CD14-positive monocyte (primary cell): ENCODE measurements at places on chromosomes 7 and 10. TPM values are rescaled to one million over a fixed set of nuclear protein-coding genes. Genes with fewer than 3 reads are reported as not detected.

DNA sequence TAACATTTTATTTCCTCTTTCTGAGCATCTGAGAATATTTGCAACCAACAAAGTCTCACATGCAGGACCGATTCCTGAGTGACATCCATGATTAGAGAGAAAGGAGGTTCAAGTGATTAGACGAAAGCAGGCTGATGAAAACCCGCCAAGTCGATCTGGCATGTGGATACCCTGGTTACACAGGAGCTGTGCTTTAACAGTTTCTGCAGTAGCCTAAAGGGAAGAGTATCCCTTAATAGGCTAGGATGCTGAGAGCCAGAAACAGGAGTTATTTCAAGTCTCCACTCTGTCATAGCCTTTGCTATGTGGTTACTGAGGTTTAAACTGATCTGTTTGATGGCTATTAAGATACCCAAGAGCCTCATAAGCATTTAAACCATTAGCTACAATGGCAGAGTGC is 82.5 kb downstream of the PRKCQ start:
- no peak overlapping the region for H3K27ac ChIP-seq
- DNase-seq, result no peak
- H3K4me3 ChIP-seq, result no peak overlapping the region
- no peaks in the 10 kb centered on the region for H3K27me3 ChIP-seq

GRCh38 chr10:22686347-22686746 is 28.0 kb downstream of the PIP4K2A start:
- H3K36me3 ChIP-seq, result peaks cover 7% of the 10 kb centered on the region
- no peak overlapping the region for H3K27ac ChIP-seq
- H3K27me3 ChIP-seq, result no peaks in the 10 kb centered on the region
- no peak for DNase-seq
- peaks cover 51% of the 10 kb centered on the region for H3K4me1 ChIP-seq

GRCh38 chr7:142348100-142348499 is 90.2 kb upstream of the PRSS58 start:
- no peaks in the 10 kb centered on the region for H3K36me3 ChIP-seq
- H3K27me3 ChIP-seq, result no peaks in the 10 kb centered on the region
- H3K4me3 ChIP-seq, result no peak overlapping the region

DNA sequence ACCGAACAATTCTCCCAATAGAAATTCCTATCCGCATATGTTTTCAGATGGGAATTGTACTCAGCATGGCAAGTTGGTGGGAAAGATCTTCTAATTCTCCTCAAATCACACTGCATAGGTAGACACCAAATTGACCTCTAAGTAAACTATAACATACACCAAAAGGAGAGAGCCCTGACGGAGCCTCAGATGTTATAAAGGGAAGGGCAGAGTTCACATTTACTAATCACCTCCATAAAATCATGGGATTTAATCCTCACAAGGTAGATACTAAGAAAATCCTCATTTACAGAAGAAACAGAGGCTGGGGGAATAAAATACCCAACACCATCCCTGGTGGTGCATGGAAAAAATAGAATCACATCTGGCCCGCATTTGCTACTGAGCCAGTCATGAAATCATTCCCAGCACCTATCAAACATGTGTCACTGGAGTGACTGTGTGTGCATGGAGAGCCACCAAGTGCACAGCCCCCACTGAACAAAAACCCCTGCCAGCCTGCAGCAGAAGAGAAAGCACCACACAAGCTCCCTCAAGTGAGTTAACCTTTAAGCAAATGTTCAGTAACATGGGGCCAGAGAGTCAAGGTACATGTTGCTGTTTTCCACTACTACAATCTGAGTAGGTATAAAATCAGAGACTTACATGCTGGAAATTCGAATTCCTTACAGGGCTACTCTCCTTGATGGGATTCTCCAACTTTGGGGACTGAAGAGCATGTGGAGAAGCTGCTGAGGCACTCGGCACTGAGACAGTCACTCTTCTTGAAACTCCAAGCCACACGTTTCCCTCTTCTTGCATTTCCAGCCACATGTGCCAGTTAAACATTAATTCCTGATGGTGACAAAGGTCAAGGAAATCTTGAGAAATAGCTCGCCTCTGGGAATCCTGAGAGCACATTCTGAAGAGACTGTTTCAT is at the start of gene DDC:
Gene DDC, minus strand, starts transcription at position 766 of the 919 bp plus-strand sequence. CDS start 21,320 bp downstream, outside the sequence.
- no peaks in the 10 kb centered on the region for H3K4me1 ChIP-seq
- H3K27me3 ChIP-seq, result no peaks in the 10 kb centered on the region
- H3K4me3 ChIP-seq, result no peak within 1 kb of the TSS
- no peaks in the 10 kb centered on the region for H3K36me3 ChIP-seq
- no peak within 1 kb of the TSS for H3K27ac ChIP-seq

DNA sequence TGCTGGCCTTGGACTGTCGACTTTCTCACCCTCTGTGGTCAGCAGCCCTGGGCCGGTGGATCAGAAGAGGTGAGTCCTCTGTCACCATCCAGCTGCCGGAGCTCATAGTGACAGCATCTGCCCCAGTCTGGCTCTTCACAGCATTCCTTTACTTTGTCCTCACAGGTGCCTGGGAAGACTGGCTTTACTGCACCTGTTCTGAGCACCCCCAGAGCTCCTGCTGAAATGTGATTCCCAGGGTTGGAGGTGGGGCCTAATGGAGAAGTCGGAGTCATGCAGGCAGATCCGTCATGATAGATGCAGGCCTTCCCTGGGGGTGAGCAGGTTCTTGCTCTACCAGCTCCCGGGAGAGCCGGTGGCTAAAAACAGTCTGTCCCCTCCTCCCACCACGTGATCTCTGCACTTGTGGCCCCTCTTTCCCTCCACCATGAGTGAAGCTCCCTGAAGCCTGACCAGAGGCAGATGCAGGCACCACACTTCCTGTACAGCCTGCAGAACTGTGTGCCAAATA is 171.5 kb downstream of the ZMYND11 start:
- H3K27ac ChIP-seq, result no peak overlapping the region
- no peak for DNase-seq
- peaks cover 7% of the 10 kb centered on the region for H3K4me1 ChIP-seq
- H3K27me3 ChIP-seq, result no peaks in the 10 kb centered on the region
- no peaks in the 10 kb centered on the region for H3K36me3 ChIP-seq

DNA sequence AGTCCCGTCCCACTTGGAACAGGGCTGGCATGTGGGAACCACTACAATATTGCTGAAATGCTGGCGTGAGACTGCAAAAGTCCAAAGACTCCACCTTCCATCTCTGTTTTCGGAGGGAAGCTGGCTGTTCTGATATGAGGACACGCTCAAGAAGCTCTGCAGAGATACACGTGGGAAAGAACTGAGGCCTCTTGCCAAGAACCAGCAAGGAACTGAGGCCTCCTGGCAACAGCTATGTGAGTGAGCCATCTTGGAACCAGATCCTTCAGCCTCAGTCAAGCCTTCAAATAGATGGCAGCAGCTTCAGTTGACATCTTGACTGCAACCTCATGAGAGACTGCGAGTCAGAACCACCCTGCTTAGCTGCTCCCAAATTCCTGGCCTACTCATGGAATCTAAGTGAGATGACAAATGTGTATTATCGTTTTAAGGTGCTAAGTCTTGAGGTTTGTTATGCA is 30.8 kb downstream of the SGMS1 start:
- H3K36me3 ChIP-seq, result peaks cover 13% of the 10 kb centered on the region
- H3K4me3 ChIP-seq, result no peak overlapping the region
- H3K27me3 ChIP-seq, result no peaks in the 10 kb centered on the region

The SPDYE9 gene
- polyA plus RNA-seq, result not detected
